ENCODE measurements at places on chromosomes 11 and 22. TPM values are rescaled to one million over a fixed set of nuclear protein-coding genes. Genes with fewer than 3 reads are reported as not detected.

Gene MYO7A
- polyA plus RNA-seq: 3.3 TPM

GRCh38 chr22:45291061-45291930 is 6.5 kb downstream of the UPK3A start:
- DNase-seq: no peak

Gene CRYBA4
- not detected for polyA plus RNA-seq

- no peak for DNase-seq
Measured at GRCh38 chr11:125315079-125315740, 150.7 kb downstream of the PKNOX2 start.

Gene CCDC85B
- 20.8 TPM for polyA plus RNA-seq

DNA sequence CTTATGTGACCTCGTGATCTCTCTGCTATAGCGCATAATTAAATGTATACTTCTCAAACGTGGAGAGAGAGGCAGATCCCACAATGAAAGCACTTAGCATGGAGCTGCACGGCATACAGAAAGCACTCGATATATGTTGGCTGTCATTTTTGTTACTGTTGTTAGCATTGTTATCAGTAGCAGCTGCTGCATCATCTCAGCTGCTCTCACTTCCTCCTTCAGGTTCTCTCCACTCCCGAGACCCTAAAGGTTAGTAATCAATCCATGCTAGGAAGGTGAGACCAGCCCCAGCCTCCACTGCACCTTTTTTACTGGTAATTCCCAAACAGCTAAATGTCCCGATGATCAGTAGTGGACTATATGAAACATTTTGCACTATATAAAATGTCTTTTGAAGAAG is 13.4 kb upstream of the API5 start:
- no peak for DNase-seq

- no peak for DNase-seq
Measured at GRCh38 chr11:87879118-87879517, 296.1 kb downstream of the RAB38 start.

Gene TYR
- polyA plus RNA-seq: 0.15 TPM

Gene MGAT3
- polyA plus RNA-seq: 31.3 TPM

Gene UPK2
- 22.5 TPM for polyA plus RNA-seq

Gene GGTLC3
- not detected for polyA plus RNA-seq

Measured in renal pelvis (tissue), 12 donors.